ENCODE measurements at places on chromosomes 2 and 18.
A peak's percentile ranks its signal among the peaks of the same experiment; 100 is the strongest.

DNA sequence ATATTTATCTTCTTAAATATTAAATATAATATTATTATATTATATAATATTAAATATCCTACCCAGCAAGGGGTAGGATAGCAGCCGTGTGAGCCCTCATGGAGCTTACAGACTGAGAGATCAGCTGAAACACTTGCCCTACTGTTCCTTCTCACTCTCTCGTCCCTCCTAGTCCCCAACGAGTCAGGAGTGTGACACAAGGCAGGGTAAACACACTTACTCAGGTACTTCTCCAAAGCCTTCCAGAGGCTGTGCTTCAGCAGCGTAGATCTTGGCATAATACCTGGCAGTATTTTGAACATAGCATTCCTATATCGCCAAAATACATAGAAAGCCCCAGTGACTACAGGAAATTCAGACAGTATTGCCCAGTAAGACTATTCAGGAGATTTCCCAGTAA, 114.1 kb downstream of the ALPK2 start:
- DNase-seq = no peak

- no peak for DNase-seq
Observed at GRCh38 chr18:58612315-58613055, 16.4 kb downstream of the ALPK2 start.

GRCh38 chr2:112541315-112542122, 746 bp upstream of the POLR1B start:
- peak; percentile 61 for DNase-seq

DNA sequence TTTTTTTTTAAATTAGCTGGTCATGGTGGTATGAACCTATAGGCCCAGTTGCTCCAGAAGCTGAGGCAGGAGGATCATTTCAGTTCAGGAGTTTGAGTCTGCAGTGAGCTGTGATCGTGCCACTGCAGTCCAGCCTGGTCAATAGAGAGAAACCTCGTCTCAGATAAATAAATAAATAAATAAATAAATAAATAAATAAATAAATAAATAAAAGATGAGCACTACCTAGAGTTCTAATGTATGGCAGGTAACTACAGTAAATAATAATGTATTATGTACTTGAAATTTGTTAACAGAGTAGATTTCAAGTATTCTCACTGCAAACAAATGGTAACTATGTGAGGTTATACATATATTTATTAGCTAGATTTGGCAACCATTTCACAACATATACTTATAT, 697.9 kb upstream of the ID2 start:
- DNase-seq = no peak

GRCh38 chr2:24972315-24972961, 683 bp upstream of the DNAJC27 start:
- DNase-seq = peak; percentile 6

GRCh38 chr2:17995593-17995992, 117.1 kb downstream of the KCNS3 start:
- DNase-seq = no peak

DNA sequence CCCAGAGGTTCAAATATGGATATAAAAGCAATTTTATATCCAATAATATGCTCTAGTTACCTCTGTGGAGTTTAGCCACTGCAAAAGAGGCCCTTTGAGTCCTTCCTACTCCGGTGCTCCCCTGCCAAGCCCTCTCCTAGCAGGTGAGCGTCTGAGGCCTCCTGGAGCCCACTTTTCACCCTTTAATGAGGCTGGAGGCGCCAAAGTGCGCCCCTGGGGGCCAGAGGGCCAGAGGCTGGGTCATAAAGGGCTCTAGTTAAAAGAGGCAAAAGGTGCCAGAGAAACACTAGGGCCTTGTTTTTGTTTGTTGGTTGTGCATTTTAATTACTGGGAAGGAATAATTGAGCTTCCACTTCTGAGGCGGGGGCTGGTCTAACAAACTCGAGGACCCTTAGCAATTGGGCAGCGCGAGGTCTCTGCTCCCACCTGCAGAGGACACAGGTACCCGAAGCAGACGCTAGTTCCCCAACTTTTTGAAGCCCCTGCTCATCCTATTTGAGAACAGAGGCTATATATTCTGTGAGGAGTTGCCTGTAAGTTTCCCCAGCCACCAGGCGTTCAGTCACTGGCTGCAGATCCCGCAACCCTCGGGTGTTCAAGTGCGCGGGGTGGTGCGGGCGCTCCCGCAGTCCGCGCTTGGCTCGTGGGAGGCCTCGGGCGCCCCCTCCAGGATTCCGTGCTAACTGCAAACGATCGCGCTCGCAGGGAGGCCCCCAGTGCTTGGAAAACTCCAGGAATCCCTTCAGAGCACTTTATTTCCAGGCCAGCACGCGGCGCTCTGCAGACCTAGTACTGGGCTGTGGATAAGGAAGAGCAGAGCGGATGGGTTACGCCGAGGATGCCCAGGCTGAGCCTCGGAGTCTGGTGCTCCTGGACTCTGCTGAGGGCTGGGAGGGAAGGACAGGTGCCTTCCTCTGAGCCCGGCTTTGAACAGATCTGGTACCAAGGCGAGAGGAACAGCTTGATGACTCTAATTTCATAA, 14.1 kb downstream of the MSGN1 start:
- peak; percentile 2 for DNase-seq

DNA sequence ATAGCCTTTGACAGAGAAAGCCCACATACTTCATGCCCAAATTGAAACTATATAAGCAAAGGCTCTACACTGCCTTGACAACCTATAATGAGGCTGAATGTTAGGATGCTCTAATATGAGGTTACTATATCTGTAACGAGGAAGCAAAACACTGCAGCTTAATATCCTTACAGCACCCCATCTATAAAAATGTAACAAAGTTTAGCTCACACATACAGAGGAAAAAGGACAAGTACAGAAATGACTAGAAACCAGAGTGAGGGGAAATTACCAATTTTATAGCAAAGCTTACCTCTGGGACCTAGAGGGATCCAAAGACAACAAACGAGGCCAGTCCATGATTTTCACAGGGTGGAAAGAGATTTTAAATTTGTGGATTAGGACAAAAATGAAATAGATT, 138.5 kb downstream of the COL4A4 start:
- no peak for DNase-seq

DNA sequence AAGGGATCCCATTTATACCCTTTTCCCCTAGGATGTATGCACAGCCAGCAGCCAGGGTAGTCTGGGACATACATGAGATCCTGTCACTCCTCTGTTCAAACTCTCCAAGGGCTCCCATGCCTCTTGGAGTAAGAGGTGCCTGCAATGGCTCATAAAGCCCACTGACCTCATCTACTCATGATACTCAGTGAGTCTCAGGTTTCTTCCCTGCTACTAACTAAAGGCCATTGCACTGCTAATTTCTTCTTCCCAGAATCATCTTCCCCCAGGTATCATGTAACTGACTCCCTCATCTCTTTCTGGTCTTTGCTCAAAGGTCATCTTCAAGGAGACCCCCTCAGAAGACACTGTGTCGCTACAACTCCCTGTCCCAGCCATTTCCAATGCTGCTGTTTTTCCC, 68.2 kb downstream of the CCBE1 start:
- DNase-seq = no peak

- no peak for DNase-seq
Observed at GRCh38 chr18:54261894-54262293, 7.4 kb upstream of the POLI start.

DNA sequence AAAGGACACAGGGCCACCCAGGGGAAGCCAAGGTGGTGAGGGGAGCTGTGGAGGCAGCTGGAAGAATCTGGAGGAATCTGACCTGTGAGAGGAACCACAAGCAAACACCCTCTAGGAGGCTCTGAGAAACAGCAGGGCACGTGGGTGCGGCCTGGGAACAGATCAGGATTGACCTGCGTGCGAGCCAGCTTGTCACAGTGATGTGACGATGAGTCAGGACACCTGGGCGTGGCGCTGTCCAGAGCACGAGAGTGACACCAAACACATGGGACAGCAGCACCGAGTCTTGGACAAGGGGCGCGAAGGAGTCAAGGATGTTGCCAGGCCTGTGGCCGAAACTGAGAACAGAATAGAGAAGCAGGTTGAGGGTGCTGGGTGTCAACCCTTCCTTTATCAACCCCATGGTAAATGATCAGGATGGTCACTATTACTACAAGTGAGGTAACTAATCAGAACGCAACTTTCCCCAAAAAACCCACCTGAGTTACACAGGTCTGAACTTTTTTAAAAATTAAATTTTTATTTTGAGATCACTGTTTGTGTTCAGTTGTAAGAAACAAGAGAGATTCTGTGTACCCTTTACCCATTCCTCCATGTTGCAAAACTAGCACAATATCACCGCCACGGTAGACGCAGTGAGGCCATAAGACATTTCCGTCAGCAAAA, 637 bp upstream of the SFT2D3 start:
- DNase-seq = no peak

- DNase-seq = no peak
Observed at GRCh38 chr2:231132129-231132528, 7.3 kb upstream of the HTR2B start.

GRCh38 chr2:97675430-97676113, 6.1 kb downstream of the C2orf92 start:
- DNase-seq = no peak

DNA sequence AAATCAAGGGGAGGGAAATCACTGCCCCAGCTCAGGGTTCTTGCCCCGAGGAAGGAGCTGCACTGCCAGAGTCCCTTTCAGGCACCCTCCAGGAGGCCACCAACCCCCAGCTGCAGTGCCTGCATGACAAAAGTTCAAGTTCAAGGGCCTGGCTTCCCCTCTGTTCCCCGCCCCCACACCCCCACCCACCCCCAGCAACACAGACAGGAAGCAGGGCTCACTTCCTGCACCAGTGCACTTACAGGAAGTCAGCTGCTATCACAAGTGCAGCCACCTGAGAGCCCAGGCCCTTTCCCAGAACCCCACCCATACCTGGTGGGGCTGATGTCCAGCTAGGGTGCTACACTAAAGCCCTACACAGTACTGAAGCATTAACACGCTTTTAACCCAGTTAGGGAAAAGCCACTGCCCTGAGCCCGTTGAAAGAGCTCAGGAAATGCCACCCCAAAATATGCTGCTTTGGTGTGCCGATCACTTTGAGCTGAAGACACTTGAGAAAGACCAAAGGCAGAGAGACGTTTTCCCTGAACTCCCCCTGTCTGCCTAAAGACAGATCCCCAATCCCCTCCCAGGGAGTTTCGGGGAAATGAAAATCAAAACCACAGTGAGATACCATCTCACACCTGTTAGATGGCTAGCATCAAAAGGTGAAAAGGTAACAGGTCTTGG, 109.9 kb upstream of the CAB39 start:
- DNase-seq = peak; percentile 72

DNA sequence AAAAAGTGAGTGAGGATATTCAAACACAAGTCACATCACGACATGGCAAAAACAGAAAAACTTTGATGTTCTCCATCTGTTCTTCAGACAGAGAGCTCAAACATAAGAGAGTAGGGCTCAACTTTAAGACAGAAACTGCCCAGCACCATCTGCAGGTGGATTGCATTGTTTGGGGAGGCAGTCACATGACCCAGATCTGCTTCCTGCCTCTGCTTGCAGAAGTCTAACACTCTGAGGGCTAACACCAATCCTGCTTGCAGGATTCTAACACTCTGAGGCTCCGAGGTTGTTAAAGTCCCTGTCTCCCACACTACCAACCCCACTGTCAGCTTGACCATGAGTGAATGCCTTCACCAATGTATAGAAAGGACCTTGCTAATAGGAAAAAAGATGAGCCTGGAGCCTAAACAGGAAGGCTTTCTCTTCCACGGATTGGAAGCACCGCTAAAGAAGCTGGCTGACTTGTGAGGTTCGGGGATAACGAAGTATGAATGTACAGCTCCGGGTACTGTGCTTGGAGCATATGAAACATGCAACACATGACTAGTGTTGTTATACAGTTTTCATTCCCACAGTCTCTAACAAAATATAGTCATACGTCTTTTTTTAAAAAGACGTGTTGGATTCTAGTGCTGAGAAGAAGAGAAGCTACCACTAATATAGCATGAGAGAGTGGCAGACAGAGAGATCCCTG, 176.6 kb upstream of the CREB1 start:
- DNase-seq = peak; percentile 9

DNA sequence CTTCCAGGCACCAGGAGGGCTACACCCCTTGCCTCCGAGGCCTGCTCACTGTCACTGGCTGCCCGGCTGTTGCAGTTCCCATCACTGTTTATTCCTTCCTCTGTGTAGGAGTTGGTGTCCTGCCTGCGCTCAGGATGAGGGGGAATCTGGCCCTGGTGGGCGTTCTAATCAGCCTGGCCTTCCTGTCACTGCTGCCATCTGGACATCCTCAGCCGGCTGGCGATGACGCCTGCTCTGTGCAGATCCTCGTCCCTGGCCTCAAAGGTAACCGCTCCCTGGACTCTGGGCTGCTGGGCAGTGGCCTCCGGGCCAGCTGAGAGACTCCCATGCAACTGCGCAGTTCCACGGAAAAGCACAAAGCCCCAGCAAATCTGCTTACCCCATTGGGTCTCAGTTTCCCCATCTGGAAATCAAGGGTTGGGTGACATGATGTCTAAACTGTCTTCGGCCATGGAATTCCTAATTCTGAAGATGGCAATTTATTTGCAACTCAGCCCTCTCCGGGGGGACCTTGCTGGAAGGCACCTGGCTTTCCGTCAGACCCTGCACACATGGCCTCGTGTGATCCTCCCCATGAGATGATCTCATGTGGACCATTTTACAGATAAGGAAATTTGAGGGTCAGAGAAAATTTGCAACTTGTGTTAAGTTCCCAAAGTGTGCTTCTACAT, 9.4 kb downstream of the COLEC11 start:
- DNase-seq = no peak

- no peak for DNase-seq
Observed at GRCh38 chr2:234252772-234253171, 202.3 kb downstream of the SPP2 start.

- no peak for DNase-seq
Observed at GRCh38 chr2:1010415-1010930, 59.8 kb downstream of the SNTG2 start.

DNA sequence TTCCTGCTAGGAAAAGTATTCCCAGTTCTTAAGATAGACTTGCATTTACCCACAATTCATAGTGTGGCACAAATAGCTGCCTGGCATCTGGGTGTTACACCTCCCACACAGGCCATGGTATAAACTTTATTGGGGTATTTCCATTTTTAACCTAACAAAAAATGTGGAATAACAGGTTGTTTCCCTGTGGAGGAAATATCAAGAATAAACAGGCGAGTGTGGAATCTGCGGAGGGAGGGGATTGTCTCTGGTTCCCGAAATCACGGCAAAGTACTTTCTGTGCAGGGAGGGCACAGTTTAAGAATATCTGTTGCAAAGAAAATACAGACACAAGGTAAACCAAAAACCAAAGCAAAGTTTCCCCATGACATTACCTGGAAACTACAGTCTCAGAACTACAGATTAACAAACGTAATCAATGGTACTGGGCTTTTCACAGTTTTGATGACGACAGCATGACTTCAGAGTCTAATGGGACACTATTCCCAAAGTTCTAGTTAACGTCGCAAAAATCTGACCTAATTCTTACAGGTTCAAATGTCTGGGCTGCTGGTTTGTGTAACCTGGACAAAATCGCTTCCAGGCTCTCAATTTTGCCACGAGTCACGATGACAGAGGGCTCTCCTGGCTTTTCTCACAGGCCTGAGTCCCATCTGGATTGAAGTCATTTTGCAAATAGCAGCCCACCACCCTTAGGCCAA, 1.4 kb downstream of the STARD7 start:
- no peak for DNase-seq

- DNase-seq = no peak
Observed at GRCh38 chr2:158142165-158142564, 40.5 kb downstream of the UPP2 start.
